Activated CD4-positive, CD25-positive, alpha-beta regulatory T cell (primary cell): ENCODE measurements at places on chromosomes 7 and 10.

GRCh38 chr10:4883079-4883739, 57.2 kb downstream of the AKR1E2 start:
- DNase-seq, result no peak

GRCh38 chr10:79054203-79055099, 14.3 kb upstream of the ZMIZ1 start:
- no peak for DNase-seq

GRCh38 chr10:7609556-7609955, 57.2 kb downstream of the ITIH5 start:
- no peak for DNase-seq

DNA sequence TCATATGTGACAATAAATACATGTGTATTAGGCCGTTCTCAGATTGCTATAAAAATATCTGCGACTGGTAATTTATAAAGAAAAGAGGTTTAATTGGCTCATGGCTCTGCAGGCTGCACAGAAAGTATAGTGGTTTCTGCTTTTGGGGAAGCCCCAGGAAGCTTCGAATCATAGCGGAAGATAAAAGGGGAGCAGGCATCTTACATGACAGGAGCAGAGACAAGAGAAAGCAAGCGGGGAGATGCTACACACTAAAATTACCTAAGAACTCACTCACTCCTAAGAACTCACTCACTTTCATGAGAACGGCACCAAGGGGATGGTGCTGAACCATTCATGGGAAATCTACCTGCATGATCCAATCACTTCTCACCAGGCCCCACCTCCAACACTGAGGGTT, 284.9 kb downstream of the OTUD1 start:
- no peak for DNase-seq

DNA sequence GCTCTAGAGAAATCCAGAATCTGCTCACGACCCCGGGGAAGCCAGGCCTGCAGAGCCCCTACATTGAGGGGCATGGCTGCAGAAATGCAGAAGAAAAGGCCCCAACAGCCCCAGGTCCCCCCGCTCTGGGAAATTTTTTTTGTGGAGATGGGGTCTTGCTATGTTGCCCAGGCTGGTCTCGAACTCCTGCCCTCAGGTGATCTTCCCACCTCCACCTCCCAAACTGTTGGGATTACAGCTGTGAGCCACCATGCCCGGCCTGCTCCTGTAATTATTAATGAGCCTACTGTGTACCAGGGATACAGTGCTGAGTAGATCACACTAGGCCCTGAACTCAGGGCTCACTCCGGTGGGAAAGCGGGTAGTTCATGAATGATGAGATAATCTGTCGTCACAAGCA, 29.9 kb downstream of the TNRC18 start:
- no peak for DNase-seq

GRCh38 chr10:94293354-94293753, 69.4 kb downstream of the NOC3L start:
- no peak for DNase-seq

GRCh38 chr10:99788598-99789256, 6.3 kb downstream of the ABCC2 start:
- DNase-seq, result no peak

DNA sequence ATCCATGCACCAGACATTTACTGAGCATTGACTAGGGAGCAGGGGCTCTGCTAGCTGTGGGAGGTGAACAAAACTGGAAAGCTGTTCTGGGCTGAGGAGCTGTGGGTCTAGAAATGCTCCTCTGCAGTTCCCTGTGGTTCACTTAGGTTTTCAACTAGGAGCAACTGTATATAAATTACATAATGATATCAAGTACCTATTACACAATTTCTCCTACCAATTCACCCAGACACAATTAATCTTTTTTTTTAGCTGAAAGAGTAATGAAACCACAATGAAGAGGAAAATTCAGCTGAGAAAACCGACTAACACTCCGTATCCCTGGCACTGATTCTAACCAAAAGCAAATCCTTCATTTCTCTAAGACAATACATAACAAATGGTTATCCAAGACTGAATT, 39.4 kb downstream of the COL28A1 start:
- no peak for DNase-seq

GRCh38 chr10:87862679-87863052, 667 bp downstream of the KLLN start:
- DNase-seq, result peak; percentile 71

GRCh38 chr10:32379950-32380551, 33.1 kb upstream of the EPC1 start:
- no peak for DNase-seq

GRCh38 chr10:78974617-78975317, 94.0 kb upstream of the ZMIZ1 start:
- DNase-seq, result peak; percentile 15
